ENCODE measurements at places on chromosomes 3 and 15. TPM values are rescaled to one million over a fixed set of nuclear protein-coding genes. Genes with fewer than 3 reads are reported as not detected.

MORC1 gene
- not detected for total RNA-seq

PROS1 gene
- total RNA-seq: 26.0 TPM

HPS3 gene
- 13.6 TPM for total RNA-seq

GOLGA8T gene
- total RNA-seq: not detected

NTRK3 gene
- total RNA-seq: 7.2 TPM

DRD3 gene
- total RNA-seq: not detected

TMEM212 gene
- not detected for total RNA-seq

AQP9 gene
- 49.0 TPM for total RNA-seq

AMT gene
- total RNA-seq: 3.8 TPM

SOX14 gene
- total RNA-seq: not detected

TGM4 gene
- total RNA-seq: 0.56 TPM

MYH15 gene
- 0.17 TPM for total RNA-seq

ISY1 gene
- 6.3 TPM for total RNA-seq

TIPARP gene
- 150 TPM for total RNA-seq

CHRNA3 gene
- total RNA-seq: 1.9 TPM

RNF123 gene
- 40.9 TPM for total RNA-seq

KBTBD13 gene
- not detected for total RNA-seq

TRAIP gene
- 3.4 TPM for total RNA-seq

BNC1 gene
- 28.3 TPM for total RNA-seq

CLDN16 gene
- 2.5 TPM for total RNA-seq

C3orf62 gene
- 9.0 TPM for total RNA-seq

CSPG5 gene
- total RNA-seq: not detected

NEK11 gene
- 11.0 TPM for total RNA-seq

GADL1 gene
- not detected for total RNA-seq

B4GALT4 gene
- total RNA-seq: 13.6 TPM

CEMIP gene
- total RNA-seq: 9.1 TPM

CDHR4 gene
- not detected for total RNA-seq

LTF gene
- 5.0 TPM for total RNA-seq

GRK7 gene
- total RNA-seq: 1.2 TPM

GMNC gene
- not detected for total RNA-seq

TERC gene
- 61.7 TPM for total RNA-seq

ROBO2 gene
- 0.95 TPM for total RNA-seq

GOLGA8Q gene
- total RNA-seq: not detected

Data from suprapubic skin (tissue), 4 donors.